Kidney epithelial cell (primary cell): ENCODE measurements at places on chromosomes 4 and X.
A peak's percentile ranks its signal among the peaks of the same experiment; 100 is the strongest.

- peak; percentile 10 for DNase-seq
Observed at GRCh38 chr4:99998062-99998867, 48.2 kb upstream of the H2AZ1 start.

- DNase-seq = no peak
Observed at GRCh38 chrX:5976332-5976731, 252.3 kb downstream of the NLGN4X start.

GRCh38 chrX:15750611-15751154 is 12.6 kb downstream of the CA5B start:
- DNase-seq = no peak

- no peak for DNase-seq
Observed at GRCh38 chrX:106802063-106802387, 448 bp upstream of the TBC1D8B start.

GRCh38 chrX:2507904-2508627 is 7.3 kb upstream of the DHRSX start:
- DNase-seq = no peak

- peak; percentile 74 for DNase-seq
Observed at GRCh38 chrX:18617407-18617750, 54.5 kb downstream of the RS1 start.

GRCh38 chrX:100636321-100636991 is at the start of gene TSPAN6:
TSPAN6 (minus strand) TSS chrX:100636806; CDS start chrX:100636694, 112 bp downstream.
- peak; percentile 56 for DNase-seq

DNA sequence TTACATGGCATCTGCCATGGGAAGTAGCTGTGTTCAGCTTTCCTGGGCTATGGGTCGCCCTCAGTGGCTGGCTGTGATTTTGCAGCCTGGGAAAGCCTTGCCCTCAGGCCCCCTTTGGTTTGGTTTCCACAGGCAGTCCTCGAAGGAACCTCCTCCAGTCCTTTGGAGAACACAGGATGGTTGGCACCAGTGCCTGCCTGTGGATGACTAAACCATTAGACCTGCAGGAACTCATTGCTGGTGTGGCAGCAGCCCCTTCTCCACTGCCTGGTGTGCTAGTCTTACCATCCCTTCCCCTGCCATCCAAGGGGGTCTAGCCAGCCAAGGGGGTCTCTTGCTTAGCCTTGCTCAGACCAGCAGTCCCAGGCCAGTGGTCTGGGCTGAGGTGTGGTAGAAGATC is 71.4 kb upstream of the PJA1 start:
- DNase-seq = no peak

DNA sequence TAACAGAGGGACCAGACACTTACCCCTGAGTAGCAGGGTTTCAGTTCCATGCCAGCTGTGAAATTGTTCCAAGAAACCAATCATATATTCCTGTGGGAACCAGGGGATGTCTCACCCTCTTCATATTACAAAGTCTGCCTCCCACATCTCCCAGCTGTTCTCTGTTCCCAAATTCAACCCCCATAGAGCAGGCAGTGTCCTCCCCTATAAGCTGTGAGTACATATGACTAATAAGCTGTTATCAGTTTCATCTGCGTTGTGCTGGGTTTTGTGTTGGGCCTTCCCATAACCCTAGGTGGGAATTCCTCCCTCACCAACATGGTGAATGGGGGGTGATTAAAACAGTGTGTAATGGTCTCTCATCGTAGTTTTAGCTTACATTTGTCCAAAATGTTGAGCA is 41.0 kb downstream of the CEP44 start:
- DNase-seq = no peak
